RPMI8226 (cell line): ENCODE measurements at places on chromosomes 4 and X.
A peak's percentile ranks its signal among the peaks of the same experiment; 100 is the strongest.

DNA sequence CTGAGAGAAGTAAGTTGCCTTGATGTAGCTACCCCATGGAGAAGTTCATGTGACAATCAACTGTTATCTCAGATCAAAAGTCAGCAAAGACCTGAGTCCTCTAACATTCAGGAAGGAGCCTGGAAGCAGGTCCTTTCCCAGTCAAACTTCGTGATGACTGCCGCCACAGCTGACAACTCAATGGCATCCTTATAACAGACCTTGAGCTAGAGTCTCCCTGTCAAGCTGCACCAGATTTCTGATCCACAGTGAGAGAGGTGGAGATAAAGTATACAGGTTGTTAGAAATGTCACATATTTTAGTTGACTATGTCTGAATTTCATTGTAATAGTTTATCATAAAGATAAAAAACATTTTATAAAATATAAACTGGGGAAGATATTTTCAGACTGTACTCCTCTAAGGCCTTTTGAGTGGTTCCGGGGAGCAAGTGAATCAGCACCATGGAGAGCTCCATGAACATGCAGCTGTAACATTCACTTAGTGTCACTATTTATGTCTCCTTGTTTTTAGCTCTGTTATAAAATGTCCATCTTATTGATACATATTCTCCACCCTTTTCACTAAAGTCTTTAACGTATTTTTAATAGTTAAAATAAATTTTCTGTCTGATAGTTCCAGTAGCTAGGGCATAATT, 1653.5 kb upstream of the AGA start:
- DNase-seq, result peak; percentile 32

DNA sequence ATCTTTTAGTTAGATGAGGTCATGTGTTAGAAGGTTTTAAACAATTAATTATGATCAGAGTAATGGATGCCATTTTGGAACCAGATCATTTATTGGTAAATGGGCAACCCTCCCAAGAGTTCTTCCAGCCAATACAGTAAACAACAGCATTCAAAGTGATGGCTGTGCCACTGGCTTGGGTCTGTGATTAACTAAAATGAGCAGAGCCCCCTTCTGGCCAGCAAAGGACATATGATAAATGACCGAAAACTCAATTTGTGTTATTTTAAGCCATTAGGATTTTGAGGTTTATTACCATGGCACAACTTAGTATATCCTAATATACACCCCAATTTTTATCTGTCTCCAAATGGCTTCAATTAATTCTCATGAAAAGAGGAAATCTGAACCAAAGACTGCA, 90.8 kb upstream of the NPFFR2 start:
- DNase-seq, result peak; percentile 20

DNA sequence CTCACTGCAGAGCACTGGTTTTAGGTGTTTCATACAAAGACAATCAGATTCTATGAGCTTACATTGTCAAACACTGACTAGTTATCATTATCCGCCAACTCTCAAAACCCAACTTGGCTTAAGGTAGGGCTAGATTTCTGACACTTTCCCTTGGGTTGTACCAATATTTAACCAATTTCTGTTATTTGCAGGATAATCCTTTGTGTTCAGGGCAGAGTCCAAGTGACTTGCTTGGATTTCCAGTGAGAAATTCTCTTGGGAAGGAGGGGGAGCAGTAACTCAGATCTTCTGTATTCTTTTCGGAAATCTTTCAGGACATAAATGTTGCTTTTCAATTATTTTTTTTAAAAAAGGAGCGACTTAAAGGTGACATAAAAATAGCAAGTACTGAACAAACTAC, 23.1 kb downstream of the DGKK start:
- DNase-seq, result no peak

- DNase-seq, result no peak
Observed at GRCh38 chrX:9569876-9570301, 105.0 kb downstream of the TBL1X start.

GRCh38 chrX:136577552-136577951, 45.5 kb downstream of the VGLL1 start:
- DNase-seq, result peak; percentile 58

- DNase-seq, result no peak
Observed at GRCh38 chrX:46627711-46628419, 54.3 kb downstream of the CHST7 start.

- no peak for DNase-seq
Observed at GRCh38 chr4:11182586-11183355, 245.9 kb downstream of the HS3ST1 start.

- no peak for DNase-seq
Observed at GRCh38 chr4:117331817-117332216, 246.4 kb upstream of the TRAM1L1 start.

DNA sequence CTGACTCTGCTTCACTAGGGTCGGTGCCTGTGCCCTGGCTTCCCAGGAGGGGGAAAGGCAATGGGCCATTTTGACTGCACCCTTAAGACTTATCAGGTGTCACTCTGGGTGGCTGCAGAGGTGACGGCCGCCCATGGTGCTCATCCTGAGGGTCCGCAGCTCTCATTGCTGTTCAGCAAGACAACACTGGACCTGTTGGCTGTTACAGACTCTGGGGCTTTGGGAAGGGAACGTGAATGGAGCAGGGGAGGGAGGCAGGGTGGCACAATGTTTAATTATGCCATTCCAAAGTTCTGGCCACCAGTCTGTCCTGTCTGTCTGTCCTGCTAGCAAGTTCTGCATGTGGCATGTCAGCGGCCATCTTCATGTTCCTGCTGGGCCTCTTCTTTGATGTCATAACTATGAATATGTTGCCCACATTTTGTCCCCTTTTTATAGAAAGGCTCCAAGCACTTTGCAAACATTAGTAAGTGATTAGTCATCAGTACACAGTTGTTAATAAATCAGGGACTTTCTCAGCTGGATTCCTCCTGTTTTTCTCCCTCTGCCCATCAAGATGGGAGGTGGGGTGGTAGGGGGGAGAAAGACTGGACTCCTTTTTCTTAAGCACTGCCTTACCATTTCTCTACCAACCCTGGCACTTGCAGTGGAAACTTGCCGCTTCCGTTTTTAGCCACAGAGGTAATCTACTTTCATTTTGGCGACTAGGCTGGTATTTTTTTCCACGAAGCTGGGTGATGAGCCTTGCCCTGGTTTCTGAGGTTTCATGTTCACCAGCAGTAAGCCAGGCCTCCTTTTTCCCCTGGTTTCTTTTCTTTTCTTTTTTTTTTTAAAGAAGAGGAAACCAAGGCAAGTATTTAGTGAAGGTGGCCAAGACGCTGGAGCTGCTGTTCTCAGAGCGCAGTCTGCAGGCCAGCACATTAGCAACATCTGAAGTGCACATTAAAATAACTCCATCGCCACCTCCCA, 88.6 kb upstream of the TRIM2 start:
- peak; percentile 67 for DNase-seq

- no peak for DNase-seq
Observed at GRCh38 chrX:119121341-119121740, 6.3 kb downstream of the KIAA1210 start.

DNA sequence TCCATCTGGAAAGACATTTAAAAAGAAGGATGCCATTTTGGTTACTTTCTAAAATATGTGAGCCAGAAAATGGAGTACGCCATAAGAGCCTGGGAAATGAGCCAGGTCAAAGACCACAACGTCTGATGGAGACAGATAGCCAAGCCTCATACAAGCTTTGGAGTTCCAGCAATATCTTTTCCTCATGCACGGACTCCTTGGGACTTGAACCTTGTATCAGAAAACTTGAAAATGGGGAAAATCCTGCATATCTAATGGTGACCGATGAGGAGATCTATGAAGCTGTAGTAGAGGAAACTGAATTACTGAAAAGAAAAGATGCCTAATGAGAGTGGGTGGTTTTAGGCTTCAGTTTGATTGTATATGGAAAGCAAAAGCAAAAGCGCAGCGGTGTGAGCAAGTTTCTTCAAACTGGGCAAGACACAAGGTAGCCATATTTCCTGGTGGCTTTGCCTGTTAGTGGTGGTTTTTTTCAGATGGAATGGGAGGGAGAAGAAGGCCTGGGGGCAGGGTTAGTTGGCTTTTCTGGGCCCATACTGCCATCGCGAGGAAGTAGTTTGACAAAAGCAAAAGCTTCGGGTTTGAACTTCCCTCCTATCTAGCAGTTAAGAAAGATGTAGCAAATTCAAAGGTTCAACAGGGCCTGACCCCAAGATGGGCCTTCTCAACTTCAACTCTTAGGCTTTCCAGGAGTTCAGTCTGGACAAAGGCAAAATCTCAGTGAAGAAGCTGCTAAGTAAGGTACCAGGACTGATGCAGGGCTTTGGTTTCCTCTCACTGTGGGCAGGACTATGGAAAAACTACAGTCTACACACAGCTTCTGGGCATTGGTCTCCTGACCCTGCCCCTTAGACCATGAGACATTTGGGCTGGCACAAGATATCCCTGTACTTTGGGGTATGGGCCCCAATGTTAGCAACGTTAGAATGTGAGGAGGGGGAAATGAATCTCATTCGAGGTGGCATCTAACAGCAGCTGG, 210.0 kb upstream of the STK26 start:
- DNase-seq, result peak; percentile 92

- DNase-seq, result no peak
Observed at GRCh38 chr4:186915816-186916215, 192.2 kb upstream of the FAT1 start.

DNA sequence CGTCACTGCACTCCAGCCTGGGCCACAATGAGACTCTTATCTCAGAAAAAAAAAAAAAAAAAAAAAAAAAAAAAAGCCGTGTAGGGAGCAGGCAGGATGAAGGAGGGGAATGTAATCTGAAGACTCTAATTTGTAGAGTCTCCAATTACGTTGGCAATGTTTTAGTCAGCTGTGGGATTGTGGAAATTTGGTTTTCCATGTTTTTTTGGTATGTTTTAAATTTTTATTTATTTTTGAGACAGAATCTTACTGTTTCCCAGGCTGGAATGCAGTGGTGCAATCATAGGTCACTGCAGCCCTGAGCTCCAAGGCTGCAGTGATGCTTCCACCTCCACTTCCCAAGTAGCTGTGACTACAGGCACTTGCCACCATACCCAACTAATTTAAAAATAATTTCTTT, 56.5 kb downstream of the NSD2 start:
- DNase-seq, result no peak

GRCh38 chrX:139202742-139203420, 327.7 kb upstream of the F9 start:
- no peak for DNase-seq

GRCh38 chrX:45515262-45516215, 314.9 kb upstream of the DIPK2B start:
- DNase-seq, result no peak

GRCh38 chrX:47992095-47992380, 11.8 kb downstream of the ZNF182 start:
- DNase-seq, result no peak

DNA sequence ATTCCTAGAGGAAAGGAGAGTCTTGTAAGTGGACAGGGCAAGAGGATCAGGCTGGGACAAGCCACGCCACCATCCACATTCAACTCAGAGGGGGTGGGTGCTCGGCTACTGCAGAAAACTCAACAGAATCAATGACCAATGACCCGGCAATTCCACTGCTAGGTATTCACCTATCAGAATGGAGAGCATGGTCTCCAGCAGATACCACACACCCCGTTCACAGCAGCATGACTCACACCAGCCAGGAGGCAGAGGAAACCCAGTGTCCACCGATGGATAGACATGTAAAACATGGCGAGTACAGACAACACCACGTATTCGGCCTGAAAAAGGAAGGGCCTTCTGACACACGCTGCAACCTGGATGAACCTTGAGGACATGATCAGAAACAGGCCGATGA, 175.9 kb downstream of the AFAP1 start:
- DNase-seq, result no peak

GRCh38 chr4:47465004-47465403, 1.5 kb upstream of the COMMD8 start:
- no peak for DNase-seq

DNA sequence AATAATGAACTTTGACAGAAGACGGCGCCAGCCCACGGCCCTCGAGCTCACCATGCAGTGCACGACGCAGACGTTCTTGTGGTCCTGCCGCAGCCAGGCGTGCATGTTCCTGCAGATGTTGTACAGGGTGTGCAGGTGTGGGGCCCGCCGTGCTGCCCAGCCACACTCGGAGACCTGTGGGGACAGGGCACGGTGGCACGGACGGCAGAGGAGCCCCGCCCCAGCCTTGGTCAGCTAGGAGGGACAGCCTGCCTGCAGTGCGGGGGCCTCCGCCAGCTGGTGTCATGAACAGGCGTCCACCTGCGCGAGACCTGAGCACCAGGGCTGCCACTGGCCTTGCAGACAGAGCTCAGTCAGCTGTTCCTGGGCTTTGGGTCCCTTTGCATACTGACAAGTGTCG, 49.5 kb downstream of the GAK start:
- DNase-seq, result no peak

DNA sequence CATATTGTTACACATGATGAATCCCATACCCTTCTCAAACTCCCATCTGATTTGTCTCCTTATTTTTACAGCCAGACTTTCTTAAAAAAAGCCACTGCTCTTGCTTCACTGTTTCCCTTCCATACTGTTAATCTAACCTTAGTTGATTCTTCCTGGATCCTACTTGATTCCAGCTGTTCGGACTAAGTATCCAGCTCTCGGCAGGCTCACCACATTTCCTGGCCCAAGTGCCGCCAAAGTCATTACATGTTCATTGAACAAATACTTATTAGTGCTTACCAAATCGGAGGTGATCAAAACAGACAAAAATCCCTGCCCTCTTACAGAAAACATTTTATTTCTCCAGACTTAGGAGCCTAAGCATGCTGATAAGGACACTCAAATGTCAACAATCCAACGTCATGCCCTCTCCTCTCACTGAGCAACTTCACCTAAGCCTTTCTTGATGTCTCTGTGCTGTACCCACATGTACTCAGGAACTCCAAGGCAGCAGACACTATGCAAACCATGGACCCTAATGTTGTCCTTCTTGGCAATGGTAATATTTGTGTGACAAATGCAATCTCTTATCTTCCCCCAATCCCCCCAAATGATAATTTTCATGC, 45.1 kb upstream of the C1QTNF7 start:
- DNase-seq, result no peak

DNA sequence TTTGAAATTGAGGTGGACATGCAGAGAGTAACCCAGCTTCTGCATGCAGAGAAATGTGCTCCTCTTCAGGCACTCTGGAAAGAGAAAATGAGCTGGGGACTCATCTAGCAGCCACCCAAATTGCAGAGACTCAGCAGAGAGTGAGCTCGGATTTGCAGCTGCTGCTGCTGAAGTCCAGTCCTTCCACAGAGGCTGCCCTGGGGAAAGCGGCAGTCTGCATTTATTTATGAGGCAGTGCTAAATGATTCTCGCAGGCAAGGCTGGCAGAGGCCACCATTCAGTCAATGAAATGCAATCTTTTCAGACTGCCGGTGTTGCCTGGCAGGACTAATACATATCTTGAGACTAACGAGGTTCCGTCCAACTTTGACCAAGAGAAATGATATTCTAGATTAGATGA, 404.8 kb downstream of the NLGN4X start:
- DNase-seq, result no peak

DNA sequence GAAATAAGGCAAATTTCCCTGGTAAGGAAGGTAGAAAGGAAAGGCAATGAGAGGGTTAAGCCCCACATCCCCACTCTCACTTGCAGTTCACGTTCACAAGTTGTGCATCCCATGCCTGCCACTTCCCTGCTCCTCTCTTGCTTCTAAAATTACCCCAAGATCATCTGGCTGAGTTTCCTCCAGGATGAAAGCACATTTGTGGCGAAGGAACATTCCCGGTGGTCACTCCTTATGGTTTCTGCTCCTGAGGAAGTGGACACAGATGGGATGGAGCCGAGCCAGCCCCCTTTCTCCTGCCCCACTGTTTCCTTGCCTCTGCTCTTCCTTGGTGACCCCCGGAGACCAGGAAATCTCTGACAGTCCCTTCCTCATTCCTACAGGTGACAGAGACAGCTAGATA, 37.5 kb downstream of the SPINK2 start:
- DNase-seq, result no peak

- DNase-seq, result no peak
Observed at GRCh38 chr4:67131224-67131623, 414.1 kb downstream of the CENPC start.
